COR-L47 (cell line): ENCODE measurements at places on chromosomes 1 and 21.

DNA sequence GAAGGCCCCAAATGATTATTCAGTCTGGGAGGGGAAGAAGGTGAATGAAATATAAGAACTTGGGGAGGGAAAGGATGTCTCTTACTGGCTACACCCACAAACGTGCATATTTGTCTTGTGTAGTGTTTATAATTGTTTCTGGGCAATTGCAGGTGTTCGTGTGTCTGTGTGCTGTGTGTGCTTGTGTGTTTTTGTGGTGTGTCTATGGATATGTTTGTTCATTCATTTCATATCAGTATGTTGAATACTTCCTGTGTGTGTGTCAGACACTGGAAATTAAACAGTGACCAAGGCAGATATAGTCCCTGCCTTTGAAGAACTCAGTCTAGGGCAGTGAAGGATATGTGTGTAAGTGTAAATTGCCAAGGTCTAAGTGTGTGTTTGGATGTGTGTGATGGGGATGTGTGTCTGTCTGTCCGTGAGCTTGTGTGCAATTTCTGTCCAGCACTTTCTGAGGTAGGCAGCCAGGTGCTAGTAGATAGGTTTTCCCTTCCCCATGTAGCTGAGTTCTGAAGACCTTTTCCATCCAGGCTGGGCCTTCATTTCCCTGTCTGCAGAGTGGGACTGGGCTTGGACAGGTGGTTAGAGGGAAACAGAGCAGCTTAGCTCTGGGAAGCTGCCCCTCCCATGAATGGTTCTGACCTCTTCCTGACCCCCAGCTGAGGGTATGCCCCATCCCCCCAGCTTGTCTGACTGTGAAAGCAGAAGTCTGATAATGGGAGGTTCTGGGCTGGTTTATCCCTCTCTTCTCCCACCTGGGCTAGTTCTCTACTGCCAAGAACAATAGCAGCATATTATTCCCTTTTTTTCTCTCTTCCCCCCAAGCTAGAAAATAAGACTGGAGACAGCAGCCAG lies 3.8 kb downstream of the AGO1 start:
- DNase-seq, result no peak

GRCh38 chr1:109902204-109902985 lies 8.3 kb upstream of the CSF1 start:
- DNase-seq, result no peak

DNA sequence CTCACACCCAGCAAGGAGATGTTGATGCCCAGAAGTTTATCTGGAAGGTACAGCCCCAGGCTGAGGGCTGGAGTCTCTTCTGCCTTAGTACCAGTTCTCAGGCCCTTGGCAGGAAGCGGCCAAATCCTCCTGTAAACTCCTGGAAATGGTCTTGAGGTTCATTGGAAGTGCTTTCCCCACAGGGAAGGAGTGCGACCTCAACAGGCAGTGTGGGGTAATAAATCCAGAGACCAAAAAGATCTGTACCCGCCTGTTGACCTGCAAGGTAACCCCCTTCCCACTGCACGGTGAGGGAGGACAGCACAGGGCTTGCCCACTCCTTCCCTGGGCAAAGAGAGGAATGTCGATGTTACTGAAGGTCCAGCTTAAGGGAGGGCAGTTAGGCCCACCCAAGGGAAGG lies 4.5 kb downstream of the ATXN7L2 start:
- DNase-seq, result no peak

GRCh38 chr21:46151989-46152926 lies 3.1 kb downstream of the FTCD start:
- no peak for DNase-seq

- no peak for DNase-seq
These were observed 62.1 kb downstream of the FH start for GRCh38 chr1:241457421-241457820.

GRCh38 chr1:246705368-246705767 lies 18.8 kb upstream of the SCCPDH start:
- no peak for DNase-seq

GRCh38 chr1:158527190-158527815 lies 26.9 kb downstream of the OR6Y1 start:
- no peak for DNase-seq

DNA sequence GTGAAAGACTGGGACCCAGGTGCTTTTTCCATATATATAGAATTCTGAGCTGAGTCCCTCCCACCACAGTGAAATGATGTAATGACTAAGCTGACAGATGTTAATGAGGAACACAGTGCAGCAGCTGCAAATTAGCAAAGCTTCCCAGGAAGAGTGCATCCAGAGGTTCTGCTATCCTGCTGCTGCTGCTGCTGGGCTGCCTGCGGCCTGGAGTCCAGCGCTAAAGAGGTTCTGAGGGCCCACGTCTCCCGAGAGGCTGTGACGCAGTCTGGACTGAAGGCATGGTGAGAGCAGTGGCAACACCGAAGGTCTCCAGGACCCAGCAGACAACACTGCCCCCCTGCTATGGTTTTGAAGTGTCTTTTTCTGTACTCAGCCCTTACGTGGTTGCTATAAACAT lies 63.9 kb downstream of the URB2 start:
- DNase-seq, result no peak

DNA sequence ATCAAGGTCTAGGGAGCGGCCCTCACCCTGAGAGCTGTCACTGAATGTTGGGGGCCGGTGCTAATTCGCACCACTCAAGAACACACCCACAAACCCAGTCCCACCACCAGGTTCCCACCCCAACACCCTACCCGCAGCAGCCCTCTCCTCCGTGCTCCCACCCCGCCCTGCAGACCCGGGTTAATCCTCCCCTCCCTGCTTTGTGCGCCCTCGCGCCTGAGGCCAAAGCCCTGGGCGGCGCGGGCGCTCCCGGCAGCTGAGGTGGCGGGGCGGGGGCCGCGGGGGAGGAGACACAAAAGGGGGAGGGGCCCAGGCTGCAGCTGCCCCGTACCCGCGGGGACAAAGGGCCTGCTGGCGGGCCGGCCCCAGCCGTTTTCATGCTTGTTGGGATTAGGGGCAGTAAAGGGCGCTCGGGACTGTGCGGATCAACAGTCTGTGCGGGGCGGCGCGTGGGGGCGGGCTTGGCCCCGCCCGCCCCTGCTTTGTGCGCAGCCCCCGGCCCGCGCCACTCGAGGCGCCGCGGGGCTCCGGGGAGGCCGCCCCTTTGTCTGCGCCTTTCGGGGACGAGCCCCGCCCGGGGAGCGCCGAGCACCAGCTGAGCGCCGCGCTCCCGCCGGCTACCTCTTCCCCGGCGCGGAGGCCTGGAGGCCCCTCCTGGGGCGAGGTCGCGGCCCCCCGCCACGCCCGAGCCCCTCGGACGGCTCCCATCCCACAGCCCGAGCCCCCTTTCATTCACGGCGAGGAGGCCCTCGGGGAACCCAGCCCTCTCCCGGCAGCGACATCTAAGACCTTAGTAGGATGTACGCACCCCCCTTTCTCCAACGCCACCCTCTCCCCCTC lies 10.9 kb downstream of the C1orf216 start:
- peak; percentile 67 for DNase-seq

DNA sequence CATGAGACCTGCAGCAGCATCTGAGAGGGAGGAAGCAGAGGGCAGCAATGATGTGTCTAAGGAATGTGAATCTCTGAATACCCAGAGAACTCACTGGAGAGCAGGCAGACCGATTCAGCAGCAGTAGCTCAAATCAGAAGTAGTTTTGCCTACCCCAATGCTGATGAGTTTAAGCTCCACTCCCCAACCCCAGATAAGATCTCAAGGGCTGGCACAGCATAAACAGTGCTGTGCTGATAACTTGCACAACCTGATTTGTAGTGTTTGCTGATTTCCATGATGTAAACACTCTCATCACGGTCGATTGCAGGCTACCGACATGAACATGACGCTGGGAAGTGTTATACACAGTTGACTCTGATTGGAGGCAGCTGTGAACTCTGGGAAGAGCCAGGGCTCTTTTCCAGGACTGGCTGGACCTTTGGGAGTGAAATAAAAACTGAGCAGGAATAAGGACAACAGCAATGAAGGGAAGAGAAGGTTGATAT lies 11.2 kb upstream of the HMGCS2 start:
- DNase-seq, result no peak

- no peak for DNase-seq
These were observed 3.3 kb upstream of the IRF2BP2 start for GRCh38 chr1:234613128-234613875.

DNA sequence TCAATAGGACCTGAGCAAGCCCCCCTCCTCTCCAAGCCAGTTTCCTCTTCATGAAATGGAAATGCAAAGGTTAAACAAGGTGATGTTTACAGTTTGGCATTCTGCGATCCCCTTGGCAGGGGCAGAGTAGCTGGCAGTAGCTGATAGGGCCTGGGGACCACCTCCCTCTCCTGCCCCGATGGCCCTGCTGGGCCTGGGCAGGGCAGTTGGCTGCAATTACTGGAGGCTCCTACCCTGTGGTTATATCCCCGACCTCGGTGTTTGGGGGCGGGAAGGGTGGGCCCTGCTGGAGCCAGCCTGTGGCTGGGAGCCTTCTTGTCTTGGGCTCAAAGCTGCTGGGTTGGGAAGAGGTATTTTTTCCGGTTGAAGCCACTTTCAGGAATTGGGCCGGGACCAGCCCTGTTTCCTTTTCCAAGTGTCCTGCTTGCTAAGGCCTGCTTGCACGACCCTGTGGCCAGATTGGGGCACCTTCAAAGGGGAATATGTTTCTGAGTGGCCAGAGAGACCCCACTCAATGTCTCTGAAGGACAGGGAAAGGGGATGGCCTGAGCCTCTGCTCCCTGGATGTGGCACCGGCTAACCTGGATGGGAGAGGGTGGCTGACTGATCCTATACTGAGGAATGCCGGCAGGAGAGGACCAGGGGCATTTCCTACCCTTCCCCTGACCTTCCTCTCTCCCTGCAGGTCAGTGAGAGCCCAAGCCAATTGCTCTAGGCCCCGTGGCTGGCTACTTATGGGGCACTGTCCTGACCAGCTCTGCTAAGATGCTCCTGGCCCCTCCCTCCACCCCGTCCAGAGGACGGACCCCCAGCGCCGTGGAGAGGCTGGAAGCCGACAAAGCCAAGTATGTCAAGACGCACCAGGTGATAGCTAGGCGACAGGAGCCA lies 1.9 kb downstream of the FAM110D start:
- DNase-seq, result no peak

DNA sequence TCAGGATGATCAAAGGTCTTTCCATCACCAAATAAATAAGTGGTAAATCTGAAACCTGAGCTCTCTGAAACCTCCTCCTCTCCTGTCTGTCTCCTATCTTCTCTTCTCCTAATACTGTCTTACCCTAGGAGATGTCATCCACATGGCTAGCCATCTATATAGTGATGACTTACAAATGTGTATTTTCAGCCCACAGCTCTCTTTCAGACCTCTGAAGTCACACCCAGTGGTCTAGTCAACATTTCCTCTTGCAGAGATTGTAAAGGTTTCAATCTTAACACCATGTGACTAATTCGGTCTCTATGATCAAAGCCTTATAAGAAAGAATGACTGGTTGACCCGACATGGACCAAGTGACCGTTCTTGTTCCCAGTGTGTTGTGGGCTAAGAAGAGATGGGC lies 63.1 kb upstream of the DPT start:
- DNase-seq, result no peak

GRCh38 chr1:186424539-186424938 lies 36.4 kb downstream of the PDC start:
- DNase-seq, result peak; percentile 28

GRCh38 chr1:47684964-47685762 lies 247.3 kb downstream of the FOXD2 start:
- no peak for DNase-seq

DNA sequence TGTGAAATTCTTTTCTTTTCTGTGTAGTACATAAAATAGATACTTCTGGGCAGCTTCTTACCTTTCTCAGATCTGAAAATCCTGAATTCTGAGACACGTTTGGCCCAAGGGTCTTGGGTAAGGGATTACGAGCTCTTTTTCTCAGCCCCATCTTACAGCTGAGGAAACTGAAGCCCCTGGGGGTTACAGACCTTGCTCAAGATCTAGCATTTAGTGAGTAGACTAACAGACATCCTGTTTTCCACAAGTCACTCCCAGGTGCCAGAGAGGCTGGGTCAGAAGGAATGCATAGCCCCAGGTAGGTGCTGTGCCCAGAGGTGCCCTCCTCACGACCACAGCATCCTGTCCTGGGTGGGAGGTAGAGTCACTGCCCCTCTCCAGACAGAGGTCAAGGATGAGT lies 13.2 kb upstream of the CREG1 start:
- no peak for DNase-seq
